ENCODE measurements at places on chromosomes 16 and 17. TPM values are rescaled to one million over a fixed set of nuclear protein-coding genes. Genes with fewer than 3 reads are reported as not detected.

GRCh38 chr17:49469831-49470810 is 25.0 kb upstream of the NGFR start:
- no peak for DNase-seq

DNA sequence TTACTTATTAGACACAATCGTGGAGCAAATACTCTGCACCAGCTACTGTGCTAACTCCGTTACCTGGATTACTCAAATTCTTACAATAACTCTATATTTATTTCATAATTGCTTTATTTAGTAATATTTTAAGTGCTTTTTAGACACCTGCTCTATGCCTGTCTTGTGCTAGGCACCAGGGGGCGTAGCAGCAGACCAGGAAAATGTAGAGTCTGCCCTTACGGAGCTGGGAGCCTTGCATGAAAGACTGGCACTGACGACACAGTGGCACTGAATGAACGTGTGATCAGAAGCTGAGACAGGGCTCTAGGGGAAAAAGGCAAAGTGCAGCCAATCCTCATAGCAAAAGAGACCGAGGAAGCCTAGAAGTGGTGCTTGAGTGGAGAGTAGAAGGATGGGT is 486.5 kb downstream of the CDH13 start:
- DNase-seq: peak; percentile 39

- peak; percentile 47 for DNase-seq
Observed at GRCh38 chr16:85234310-85235204, 122.3 kb upstream of the CIBAR2 start.

- no peak for DNase-seq
Observed at GRCh38 chr17:77498791-77499698, 358.3 kb downstream of the SEC14L1 start.

- DNase-seq: peak; percentile 92
Observed at GRCh38 chr16:15811481-15812400, 45.1 kb downstream of the MYH11 start.

DNA sequence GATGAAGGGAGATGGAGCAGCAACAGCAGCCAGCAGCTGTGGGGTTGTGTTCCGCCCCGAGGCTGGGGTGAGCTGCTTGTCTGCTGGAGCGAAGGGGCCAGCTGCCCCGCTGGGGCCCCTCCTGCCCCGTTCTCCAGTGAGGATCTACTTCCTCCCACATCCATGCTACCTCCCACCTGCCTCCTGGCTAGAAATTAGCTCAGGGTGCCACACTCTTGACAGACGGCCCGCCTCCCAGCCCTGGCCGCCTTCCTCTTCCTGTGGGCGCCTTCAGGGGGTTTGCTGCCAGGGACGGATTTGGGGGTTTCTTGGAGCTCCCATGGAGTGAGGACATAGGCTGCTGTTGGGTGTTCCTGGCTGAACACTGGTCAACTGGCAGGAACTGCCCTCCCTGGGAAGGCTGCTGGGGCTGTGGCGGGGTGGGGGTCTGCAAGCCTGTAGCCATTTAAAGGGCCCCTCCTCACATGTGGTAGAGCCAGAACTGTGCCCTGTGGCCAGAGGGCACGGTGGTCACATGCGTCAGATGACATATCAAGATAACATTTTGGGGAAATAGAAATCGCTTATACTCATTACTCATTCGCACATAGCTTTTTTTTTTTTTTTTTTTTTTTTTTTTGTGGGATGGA is 13.1 kb downstream of the TBC1D24 start:
- DNase-seq: no peak

DNA sequence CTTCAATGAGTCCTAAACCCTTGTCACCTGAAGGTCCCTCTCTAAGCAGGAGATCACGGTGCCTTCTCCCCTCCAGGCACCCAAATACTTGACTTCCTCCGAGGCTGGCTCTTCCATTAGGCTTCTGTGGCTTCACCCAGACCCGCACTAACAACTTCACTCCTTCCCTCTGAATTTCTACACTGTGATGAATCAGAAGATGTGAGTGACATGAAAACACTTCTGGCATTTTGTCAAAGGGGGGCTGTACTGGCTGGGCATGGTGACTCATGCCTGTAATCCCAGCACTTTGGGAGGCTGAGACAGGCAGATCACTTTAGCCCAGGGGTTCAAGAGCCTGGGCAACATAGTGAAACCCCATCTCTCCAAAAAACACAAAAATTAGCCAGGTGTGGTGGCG is 72.6 kb upstream of the CNEP1R1 start:
- peak; percentile 55 for DNase-seq

- peak; percentile 88 for DNase-seq
Observed at GRCh38 chr17:50151041-50151936, 812 bp upstream of the PPP1R9B start.

DNA sequence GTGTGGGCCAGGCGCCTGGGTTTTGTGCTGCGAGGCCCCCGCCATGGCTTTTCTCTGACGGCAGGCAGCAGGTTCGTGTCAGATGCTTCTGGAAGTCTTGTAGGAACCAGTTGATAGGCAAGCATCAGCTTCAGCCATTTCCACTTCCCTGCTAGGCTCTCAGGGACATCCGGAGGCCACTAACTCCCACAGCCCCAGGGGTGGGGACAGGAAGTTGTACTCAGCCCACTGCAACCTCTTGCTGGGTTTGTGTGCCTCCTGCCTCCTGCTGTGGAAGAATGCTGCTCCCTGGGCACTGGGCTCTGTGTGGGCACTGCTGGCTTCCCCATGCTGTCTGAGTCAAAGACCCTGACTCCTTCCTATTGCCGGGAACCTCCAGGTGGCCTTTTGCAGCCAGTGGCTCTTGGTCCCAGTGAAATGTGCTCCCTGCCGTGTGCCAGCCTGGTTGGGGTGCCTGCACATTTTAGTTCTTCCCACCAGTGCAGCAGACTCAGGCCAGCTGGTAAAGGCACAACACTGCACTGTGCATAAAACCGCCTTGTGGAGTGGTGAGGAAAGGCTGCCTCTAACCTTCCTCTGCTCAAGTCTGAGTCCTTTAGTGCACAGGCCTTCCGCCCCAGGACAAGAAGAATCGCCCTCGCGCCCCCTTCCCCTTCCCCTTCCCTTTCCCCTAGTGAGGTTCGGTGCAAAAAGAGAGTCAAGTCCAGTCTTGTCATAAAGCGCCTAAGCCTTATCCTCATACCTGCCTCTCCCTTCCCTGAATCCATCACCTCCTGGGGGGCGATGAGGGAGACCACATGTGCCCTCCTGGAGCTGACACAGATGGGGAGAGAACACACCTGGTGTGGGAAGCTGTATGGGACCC is 16.6 kb downstream of the LDHD start:
- peak; percentile 15 for DNase-seq

DNA sequence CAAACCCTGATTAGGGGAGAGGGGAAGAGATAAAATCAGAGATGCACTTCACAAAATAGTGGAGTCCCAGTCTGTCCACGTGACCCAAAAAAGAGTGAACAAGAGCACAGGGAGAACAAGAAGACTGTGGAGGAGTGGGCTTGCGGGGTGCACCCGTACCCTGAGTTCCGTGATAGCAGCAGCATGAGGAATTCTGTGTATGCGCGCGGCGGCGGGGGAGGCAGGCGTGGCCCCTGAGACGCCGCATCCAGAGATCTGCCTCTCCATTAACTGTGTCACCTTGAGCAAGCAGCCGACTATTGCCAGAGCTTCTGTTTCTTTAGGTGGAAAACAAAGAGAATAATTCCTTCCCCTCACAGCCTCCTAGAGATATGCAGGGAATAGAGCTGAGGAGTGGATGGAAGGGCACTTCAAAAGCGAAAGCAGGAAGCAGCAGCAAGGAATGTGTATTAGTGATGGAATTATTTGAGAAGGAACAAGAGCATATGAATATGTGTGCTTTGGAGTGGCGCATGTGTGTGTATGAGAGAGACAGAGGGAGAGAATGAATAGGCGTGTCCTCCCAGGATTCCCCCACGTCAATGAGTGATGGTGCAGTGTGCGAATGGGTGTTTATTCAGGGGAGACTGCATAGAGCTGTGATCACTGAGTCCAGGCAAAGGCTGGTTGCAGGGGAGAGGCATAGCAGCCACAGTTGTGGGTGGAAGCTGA is 10.4 kb upstream of the SOX9 start:
- no peak for DNase-seq

DNA sequence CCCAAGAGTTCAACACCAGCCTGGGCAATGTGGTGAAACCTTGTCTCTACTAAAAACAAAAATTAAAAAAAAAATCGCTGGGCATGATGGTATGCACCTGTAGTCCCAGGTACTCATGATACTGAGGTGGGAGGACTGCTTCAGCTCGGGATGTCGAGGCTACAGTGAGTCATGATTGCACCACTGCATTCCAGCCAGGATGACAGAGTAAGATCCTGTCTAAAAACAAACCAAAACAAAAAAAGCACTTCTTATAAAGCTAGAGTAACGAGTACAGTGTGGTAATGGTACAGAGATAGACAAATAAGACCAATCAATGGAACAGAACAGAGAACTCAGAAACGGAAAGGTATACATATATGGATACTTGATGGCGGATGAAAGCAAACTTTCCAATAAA is 4.4 kb downstream of the NSMCE1 start:
- peak; percentile 52 for DNase-seq

DNA sequence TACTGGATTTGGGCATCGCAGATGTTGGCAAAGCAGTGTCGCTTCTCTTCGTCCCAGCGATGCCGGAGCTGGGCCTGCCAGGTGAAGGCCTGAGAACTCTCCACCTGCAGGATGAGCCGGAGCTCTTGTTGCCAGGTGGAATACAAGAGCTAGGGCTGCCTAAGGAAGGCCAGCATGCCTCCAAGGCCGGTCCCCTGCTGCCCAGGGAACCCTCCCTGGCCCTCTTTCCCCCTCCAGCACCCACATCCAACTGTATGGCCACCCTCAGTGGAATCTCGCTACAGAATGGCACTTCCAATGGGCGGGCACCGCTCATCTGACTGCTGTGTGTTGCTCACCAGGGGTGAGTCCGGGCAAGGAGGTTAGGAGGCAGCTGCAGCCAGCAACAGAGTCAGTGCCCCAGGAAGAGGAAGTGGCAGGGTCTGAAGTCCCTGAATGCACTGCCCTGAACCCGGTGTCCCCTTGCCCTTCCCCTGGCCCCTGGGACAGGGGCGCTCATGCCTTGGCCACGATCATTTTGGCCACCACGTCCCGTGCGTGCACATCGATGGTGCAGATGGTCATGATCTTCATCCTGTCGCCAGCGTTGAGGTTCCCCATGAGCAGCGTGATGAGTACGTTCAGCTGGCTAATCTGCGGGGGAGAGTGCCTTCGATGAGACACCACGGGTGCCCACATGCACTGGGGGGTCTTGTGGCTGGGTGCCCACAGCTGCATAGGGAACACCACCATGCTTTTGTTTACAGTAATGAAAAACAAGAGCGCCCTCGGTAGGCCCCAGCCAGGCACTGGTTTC is 75.8 kb downstream of the DNAH17 start:
- DNase-seq: no peak

DNA sequence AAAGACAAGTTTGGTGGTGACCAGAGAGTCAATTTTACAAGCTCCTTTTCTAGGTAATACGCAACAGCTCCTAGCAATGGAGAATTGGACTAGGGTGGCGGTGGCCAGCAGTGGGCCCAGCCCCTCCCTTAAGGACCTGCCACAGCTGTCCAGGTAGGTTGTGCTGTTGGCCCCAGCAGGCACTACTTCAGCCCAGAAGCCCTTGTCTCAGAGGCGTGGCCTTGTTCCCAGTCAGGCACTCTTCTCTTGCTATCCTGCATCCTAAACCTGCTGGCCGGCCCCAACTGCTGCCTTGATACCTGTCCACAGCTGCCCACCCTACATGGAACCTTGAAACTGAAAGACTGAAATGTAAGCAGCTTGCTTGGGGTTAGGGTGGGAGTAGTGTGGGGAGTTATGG is 989 bp upstream of the GALK1 start:
- no peak for DNase-seq

GRCh38 chr16:11679941-11680911 is 12.0 kb downstream of the SNN start:
- no peak for DNase-seq

DNA sequence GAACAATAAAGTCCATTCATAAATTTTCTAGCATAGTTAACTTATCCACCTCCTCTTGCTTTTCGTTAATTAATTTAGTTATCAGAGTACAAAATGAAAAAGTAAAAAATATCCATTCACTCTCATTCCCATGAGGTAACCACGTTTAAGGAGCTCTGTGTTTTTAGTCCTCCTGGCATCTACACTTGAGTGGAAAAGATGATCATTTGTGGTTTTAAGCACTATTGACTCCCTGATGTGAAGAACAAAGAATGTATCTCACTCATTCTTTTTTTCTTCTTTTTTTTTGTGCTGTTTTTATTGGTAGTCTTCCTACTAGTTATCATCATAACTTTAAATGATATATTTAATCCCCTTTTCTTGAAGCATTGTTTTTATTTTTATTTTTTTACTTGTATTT is 26.1 kb downstream of the QPRT start:
- DNase-seq: no peak

DNA sequence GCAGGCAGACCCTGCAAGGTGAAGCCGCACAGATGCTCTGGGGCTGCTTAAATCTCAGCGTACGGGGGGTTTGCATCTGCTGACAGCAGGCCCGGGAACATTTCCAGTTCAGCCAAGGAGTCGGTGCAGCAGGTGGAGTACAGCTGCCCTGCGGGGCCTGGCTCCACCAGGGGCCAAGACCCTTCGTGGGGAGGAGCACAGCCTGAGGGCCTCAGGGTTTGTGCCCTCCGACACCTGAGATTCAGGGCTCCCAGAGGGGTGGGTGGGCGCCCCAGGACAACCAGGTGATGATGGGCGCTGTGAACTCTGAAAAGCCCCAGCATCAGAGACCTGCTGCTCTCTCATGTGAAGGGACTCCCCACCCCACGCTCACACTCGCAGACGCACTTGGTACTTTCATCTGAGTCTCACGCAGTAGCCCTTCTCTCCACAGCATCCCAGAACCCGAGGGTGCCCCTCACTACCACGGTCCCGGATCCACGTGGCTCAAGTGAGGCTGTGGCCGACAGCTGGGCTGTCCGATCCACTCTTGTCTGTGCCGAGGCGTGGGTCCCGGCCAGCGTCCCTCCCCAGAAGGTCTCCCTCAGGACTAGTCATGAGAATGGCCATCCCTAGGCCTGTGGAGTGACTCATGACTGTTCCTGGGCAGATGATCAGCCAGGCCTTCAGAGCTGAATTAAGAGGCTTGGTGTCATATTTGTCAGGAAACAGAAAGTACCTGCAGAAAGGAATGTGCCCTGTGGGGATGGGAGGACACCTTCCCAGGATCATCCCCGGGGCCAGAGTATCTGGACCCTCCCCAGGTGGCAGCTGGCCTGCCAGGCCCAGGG is 29.6 kb downstream of the ACSF3 start:
- no peak for DNase-seq

DNA sequence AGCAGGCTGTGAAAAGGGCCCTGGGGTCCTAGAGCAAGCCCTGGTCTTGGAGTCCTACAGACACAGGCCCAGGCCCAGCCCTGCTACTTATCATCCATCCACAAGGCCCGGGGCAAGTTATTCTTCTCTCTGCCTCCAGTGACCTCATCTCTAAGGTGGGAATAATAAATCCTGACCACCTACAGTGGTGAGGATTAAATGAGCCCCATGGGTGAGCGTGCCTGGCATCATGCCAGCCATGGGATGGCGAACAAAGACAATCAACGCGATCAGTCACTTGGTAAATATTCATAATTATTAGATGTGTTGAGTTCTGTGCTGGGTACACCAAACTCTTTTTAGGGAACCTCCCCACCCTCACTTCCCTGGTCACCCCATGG is 5.5 kb downstream of the KRT15 start:
- no peak for DNase-seq

GRCh38 chr17:7020894-7021664 is 1.8 kb upstream of the BCL6B start:
- no peak for DNase-seq

TRIM47 gene
- 13.6 TPM for total RNA-seq

CACNG5 gene
- total RNA-seq: not detected

SRRM2 gene
- total RNA-seq: 40.0 TPM

MT1A gene
- 3.4 TPM for total RNA-seq

MATCAP1 gene
- 7.8 TPM for total RNA-seq

WNK4 gene
- 0.24 TPM for total RNA-seq

KRTAP1-1 gene
- not detected for total RNA-seq

MYCBPAP gene
- total RNA-seq: not detected

SOX15 gene
- total RNA-seq: not detected
